PC-9 (cell line): ENCODE measurements at places on chromosomes 1 and 21.

DNA sequence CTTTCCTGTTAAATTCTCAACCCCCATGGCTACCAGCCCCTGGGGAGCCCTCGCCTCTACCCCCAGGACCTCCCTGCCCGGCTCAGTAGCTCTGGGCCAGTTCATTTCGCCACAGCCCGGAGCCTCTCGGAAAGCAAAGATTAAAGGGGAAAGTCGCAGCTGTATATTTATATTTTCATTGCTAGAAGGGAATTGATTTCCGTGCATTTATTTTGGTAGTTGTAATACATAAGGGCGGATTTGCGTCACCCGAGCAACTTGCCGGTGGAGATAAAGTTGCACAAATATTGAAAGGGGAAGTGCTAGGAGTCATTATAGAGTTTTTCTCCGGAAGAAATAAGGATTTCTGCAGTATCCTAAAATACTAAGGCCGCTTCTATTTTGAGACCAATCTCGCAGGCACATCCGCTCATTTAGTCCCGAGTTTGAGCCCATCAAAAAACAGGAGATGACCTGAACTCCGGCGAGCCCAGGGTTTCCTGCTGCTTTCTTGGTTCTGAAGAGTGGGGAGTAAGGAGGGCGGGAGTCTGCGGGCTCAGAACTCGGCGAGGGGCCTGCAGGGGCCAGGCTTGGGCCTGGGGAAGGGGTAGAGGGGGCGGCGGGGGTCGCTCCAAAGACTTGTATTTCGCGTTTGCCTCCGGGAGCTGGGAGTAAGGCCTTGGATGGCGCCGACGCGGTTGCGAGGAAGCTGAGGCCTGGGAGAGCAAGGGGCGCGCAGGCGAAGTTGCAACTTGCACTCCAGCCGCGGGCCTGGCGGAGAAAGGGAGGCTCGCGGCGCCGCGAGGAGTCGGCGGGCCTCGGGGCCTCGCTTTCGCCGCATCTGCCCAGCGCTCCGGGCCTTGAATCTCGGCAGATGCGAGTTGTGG, 2.5 kb upstream of the HLX start:
- no peak for DNase-seq

DNA sequence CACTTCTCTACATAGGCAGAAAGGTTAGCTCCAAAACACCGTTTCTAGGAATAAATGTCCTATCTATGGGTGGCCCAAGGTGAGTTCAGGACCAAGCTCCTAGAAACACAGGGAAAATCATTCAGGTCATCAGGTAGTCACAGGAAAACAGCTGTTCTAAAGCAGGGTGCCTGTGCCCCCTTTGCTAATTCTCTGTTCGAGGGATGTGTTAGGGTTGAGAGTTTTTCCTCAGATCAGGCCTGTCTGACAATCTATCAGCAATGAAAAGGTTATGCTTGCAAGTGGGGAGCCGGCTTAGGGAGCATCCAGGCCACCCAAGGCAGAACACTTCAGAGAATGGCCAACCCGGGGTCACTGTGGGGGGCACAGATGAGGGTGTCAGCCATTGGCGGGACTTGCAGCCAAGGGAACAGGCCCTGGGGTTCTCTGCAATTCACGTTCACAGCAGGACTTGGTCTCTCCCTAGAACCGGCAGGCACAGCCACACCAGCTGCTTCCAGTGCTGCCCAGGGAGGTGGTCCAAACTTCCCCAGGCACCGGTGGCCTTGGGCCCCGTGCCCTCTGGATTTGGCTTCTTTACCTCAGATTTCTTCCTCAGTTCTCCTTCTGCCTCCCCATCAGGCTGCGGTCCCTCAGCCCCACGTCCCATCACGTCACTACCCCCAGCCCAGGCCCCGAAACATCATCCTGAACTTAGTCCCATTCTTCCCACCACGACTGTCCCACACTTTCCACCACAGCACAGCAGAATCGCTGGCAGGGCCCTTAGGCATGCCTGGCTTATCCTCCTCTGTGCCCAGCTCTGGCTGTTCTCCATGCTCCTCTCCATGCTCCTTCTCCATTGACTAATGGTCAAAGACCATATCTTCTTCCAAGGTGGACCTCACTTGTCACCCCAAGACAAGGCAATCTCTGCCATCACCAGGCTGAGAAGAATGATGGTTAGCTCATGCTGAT, 11.0 kb downstream of the CD2 start:
- DNase-seq, result no peak

GRCh38 chr21:34031835-34032370, 41.5 kb upstream of the MRPS6 start:
- DNase-seq, result no peak

DNA sequence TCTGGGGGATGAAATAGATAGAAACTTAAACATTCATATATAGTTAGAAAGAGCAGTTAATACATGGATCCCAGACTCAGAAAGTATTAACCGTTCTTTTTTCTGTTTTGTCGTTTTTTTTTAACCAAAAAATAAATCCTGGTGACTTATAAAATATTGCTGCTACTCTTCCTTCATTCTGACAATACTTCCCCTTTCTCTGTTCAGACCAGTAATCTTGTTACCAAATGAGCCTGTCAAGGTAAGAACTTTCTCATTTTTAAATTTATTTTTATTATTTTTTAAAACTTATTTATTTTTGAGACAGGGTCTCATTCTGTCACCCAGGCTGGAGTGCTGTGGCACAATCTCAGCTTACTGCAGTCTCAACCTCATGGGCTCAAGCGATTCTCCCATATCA, 13.7 kb downstream of the PTPN22 start:
- no peak for DNase-seq

- no peak for DNase-seq
Measured at GRCh38 chr1:163528710-163529348, 207.1 kb downstream of the NUF2 start.
